ENCODE measurements at places on chromosomes 1 and 21. TPM values are rescaled to one million over a fixed set of nuclear protein-coding genes. Genes with fewer than 3 reads are reported as not detected.

The AKR7A3 gene
- 5.0 TPM for total RNA-seq

GRCh38 chr1:245807306-245807705 lies 652.5 kb downstream of the KIF26B start:
- no peak overlapping the region for H3K27ac ChIP-seq
- no peak for DNase-seq
- H3K4me3 ChIP-seq = no peak overlapping the region
- H3K27me3 ChIP-seq = no peaks in the 10 kb centered on the region
- H3K4me1 ChIP-seq = no peaks in the 10 kb centered on the region
- no peaks in the 10 kb centered on the region for H3K36me3 ChIP-seq

DNA sequence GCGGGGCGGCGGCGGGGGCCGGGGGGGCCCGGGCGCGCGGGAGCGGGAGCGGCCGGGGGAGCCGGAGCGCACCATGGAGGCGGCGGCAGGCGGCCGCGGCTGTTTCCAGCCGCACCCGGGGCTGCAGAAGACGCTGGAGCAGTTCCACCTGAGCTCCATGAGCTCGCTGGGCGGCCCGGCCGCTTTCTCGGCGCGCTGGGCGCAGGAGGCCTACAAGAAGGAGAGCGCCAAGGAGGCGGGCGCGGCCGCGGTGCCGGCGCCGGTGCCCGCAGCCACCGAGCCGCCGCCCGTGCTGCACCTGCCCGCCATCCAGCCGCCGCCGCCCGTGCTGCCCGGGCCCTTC lies 546 bp downstream of the SKI start:
- H3K36me3 ChIP-seq = no peaks in the 10 kb centered on the region
- H3K27me3 ChIP-seq = no peaks in the 10 kb centered on the region
- DNase-seq = peak; percentile 60
- peaks cover 48% of the 10 kb centered on the region for H3K4me1 ChIP-seq
- H3K27ac ChIP-seq = peak overlapping the region; percentile 78

The SSBP3 gene
- 15.3 TPM for total RNA-seq

DNA sequence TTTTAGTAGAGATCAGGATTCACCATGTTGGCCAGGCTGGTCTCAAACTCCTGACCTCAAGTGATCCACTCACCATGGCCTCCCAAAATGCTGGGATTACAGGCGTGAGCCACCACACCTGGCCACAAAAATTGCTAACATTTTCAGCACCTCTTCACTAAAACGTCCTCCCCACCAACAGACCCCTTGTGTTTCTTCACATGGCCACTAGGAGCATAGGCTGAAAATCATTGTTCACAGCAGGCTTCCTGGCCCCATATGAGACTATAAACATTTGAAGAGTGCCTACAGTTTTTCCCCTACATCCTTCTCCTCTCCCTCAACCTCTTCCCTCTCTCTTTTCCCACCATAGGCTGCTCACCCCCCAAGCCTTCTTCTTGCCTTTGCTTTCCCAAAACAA lies 28.0 kb upstream of the SFPQ start:
- H3K27me3 ChIP-seq = no peaks in the 10 kb centered on the region
- H3K4me3 ChIP-seq = no peak overlapping the region
- no peaks in the 10 kb centered on the region for H3K36me3 ChIP-seq
- H3K27ac ChIP-seq = no peak overlapping the region
- no peak for DNase-seq

The VWA5B1 gene
- total RNA-seq = not detected

DNA sequence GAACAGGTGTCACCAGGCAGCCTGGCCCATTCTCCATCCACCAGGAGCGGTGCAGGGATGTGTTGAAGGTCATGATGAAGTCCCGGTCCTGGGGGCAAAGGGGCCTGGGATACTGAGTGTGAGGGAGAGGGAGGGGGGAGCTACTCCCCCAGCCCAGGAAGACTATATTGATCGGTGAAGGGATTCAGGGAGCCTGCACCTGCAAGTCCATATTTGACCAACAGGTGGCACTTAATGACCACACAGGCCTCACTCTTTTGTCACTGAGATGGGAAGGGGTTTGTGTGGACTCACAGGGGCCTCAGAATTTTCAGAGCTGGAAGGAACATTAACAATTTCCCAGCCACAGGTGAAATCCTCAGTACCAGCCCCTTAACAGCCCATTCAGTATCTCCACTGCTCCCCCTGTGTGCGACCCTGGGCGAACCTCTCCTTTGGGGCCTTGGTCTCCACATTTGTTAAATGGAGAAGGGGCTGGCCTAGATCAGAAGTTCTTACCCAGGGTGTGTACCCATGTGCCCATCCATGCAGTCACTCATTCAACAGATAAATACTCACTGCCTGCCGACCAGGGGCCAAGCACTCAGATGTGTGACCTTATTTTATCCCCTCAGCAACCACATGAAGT lies 55.6 kb downstream of the NKAIN1 start:
- peaks cover 10% of the 10 kb centered on the region for H3K4me1 ChIP-seq
- peak; percentile 51 for DNase-seq
- H3K36me3 ChIP-seq = no peaks in the 10 kb centered on the region
- H3K27me3 ChIP-seq = no peaks in the 10 kb centered on the region
